ENCODE measurements at places on chromosomes 5 and 9. TPM values are rescaled to one million over a fixed set of nuclear protein-coding genes. Genes with fewer than 3 reads are reported as not detected.

DNA sequence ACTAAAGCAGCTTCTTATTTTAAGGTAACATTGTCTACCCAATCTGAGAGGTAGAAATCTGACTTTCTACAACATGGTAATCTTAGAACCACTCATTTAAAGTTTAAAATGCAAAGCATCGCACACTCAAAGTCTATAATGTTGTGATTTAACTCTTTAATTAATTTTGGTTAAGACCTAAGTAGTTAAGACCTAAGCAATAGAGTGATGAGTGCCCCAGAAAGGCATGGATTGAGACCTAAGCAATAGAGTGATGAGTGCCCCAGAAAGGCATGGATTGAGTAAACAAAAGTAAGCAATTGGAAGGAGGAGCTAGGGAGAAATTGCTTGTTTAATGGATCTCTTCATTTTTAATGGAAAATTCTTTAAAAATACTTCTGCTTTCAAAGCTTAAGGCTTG, 86.8 kb downstream of the NLN start:
- H3K36me3 ChIP-seq, result no peaks in the 10 kb centered on the region
- no peak overlapping the region for H3K4me3 ChIP-seq
- no peaks in the 10 kb centered on the region for H3K4me1 ChIP-seq

RAB3C gene
- 6.1 TPM for total RNA-seq

DNA sequence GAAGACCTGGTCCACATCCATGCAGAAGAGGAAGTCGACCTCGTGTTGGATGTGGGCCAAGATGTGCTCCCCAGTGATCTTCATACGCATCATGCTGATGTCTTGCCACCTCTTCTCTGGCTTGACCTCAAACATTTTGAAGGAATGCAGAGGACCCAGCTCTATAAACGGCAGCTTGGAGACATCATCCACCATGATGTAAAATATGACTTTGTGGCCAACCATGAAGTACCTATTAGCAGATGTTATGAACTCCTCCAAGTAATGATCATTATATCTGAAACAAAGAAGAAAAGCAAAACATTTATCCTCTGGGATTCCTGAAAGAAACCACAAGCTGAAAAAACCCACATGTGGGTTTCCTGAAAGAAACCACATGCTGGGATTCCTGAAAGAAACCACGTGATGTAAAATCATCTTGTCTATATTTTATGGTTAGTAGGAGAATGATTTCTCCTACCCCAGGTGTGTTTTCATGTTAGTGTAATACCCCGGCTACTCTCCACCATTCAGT, 52.3 kb downstream of the GGTA1 start:
- no peak overlapping the region for H3K4me3 ChIP-seq
- H3K27me3 ChIP-seq, result no peaks in the 10 kb centered on the region
- DNase-seq, result no peak
- no peak overlapping the region for H3K27ac ChIP-seq

- no peaks in the 10 kb centered on the region for H3K36me3 ChIP-seq
- DNase-seq, result no peak
- H3K4me3 ChIP-seq, result no peak overlapping the region
- no peaks in the 10 kb centered on the region for H3K27me3 ChIP-seq
- no peak overlapping the region for H3K27ac ChIP-seq
- no peaks in the 10 kb centered on the region for H3K4me1 ChIP-seq
Observed at GRCh38 chr9:77829420-77829819, 181.3 kb upstream of the GNA14 start.

ACOT12 gene
- total RNA-seq, result not detected

ANKRD18A gene
- total RNA-seq, result 4.3 TPM

SETD9 gene
- total RNA-seq, result 13.5 TPM

ABLIM3 gene
- total RNA-seq, result 57.4 TPM

- H3K36me3 ChIP-seq, result no peaks in the 10 kb centered on the region
- no peak overlapping the region for H3K27ac ChIP-seq
- no peak overlapping the region for H3K4me3 ChIP-seq
- no peaks in the 10 kb centered on the region for H3K27me3 ChIP-seq
- DNase-seq, result no peak
Observed at GRCh38 chr5:98902733-98903132, 26.1 kb downstream of the CHD1 start.

- H3K27ac ChIP-seq, result no peak overlapping the region
- H3K4me1 ChIP-seq, result no peaks in the 10 kb centered on the region
- H3K36me3 ChIP-seq, result peaks cover 4% of the 10 kb centered on the region
- H3K27me3 ChIP-seq, result no peaks in the 10 kb centered on the region
- DNase-seq, result no peak
Observed at GRCh38 chr5:97752871-97753270, 569.8 kb upstream of the RIOK2 start.
